ENCODE measurements at places on chromosomes 3 and 15.

DNA sequence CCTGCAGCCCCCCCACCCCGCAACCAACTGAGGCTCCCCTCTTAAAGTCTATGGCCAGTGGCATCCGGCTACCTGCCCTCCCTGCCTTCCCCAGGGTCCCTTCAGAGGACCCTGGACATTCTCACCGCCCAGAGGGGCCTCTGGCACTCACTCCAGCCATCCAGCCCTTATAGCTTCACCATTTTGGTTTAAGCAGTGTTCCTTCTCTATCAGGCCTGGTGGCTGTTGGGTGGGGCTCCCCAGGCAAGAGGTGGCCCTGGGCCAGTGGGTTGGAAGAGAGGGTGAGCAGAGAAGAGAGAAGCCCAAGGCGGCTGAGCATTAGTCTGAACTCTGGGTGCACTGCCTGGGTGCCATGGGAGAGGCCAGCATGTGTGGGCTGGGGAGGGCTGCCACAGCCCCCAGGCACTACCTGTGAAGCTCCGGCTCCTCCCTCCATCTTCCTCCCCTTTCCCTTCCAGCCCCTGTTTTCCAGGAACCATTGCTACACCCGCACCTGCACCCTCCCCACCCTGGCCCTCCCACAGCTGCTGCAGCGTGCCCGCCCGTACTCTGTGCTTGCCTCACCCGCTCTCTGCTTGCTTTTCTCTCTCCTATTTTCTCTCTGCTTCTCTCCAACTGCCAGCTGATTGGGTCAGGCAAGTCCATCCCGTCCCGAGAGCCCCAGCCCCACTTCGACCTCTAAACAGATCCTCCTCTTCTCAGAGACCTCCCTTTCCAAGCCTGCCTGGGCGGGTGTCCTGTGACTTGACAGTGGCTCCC is 168.2 kb downstream of the TBC1D2B start:
- DNase-seq, result no peak

GRCh38 chr15:71142780-71143179 is 27.5 kb downstream of the THSD4 start:
- no peak for DNase-seq

GRCh38 chr15:88603885-88604284 is 17.3 kb upstream of the AEN start:
- DNase-seq, result no peak

- DNase-seq, result no peak
Measured at GRCh38 chr15:67593562-67593961, 51.1 kb downstream of the MAP2K5 start.

DNA sequence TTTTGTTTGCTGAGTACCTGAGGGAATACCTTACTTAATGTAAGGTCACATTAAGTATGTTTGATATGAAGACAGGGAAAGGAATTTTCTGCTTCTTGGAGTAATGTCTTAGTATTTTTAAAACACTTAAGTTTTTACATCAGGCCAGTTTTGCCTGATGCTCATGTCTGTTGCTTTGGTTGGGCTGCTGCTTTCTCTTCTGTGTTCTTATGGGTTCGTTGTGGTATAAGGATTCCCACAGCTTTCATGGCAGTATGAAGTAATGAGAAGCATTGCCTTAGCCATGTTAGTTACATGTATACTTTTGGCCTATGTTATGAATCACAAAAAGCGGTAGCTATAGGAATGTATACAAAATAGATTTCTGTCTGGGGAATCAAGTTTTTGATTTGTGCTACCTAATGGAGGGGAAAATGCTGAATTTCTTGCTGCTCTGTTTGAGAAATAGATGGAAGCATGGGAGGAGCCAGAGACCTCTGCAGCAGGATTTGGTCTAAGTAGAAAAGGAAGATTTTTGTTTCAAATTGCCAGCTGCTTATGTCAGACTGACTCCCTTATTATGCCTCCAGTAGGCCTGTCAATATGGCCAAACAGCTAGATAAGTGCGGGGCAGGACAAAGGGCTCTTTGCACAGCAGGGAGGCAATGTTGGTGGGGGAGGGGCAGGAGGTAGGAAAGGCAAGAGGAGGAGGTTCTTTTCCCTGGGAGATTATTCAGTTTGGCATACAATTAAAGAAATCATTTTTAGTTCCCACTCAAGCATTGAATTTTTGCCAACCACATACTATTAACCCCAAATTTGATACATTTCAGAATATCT is 5.2 kb downstream of the SETD5 start:
- no peak for DNase-seq

DNA sequence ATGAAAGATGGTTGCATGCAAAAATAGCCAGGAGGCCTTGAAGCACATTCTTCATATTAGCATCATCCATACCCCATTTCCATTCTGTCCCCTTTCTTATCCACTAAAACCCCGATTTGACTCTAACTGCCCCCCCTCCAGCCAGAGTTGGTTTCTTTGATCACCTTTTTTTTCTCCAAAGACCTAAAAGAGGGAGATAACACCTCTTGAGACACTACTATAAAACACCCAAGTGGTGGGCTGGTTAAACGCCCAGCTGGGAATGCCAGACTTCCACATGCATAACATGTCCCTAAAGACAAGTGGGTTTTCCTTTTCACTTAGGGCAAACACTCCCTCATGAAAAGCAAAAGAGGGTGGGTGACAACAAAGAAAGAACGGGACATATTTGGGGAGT is 133.9 kb upstream of the WNT5A start:
- no peak for DNase-seq

GRCh38 chr15:90028376-90028944 is 27.3 kb downstream of the ZNF710 start:
- no peak for DNase-seq

DNA sequence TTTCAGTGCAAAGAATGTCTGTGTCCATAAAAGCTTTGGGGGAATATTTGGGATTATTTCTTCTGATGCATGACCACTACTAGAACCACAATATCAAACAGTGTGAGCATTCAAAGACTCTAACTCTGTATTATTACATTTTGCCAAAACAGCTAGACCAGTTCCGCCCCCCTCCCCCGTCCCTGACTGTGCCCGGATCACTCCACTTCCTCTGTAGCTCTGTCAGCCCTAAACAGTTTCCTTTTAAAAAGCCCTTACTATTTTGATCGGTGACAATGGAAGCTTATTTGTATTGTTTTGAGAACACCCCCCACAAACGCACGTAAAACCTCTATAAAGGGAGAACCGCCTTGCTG is 36.6 kb upstream of the EPHB3 start:
- DNase-seq, result no peak

- DNase-seq, result no peak
Measured at GRCh38 chr3:70090322-70090913, 90.9 kb downstream of the SAMMSON start.

GRCh38 chr15:73956743-73957135 is 30.5 kb downstream of the LOXL1 start:
- DNase-seq, result no peak

DNA sequence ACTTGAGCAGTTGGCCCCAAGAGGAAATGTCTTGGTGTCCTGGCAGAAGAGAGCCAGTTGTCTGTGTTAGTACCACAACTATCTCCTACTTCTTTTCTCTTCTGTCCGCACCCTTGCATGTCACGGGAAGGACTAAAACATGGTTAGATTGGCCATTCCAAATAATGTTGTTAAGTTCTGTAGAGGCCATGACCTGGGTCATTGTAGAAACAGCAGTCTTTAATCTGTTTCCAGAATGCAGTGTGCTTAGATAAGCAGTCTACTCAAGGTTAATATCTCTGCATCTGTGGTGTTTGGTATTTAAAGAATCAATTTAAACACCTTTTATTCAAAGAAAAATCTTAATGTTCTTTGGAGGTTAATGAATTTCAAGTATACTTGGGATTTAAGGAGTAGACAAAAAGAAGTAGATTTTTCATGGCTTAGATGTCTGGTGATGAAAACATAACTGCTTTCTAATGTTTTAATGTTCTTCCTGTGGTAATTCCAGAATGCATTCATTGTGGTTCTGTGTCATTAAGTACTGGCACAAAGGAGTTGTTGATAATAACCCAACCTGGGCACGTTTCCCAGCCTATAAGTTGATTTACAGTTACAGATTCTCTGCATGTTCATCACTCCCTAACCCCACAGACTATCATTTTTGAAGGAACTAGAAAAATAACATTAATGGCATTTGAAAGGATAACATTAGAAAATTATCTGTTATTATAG is 58.9 kb downstream of the TMEM108 start:
- DNase-seq, result no peak

DNA sequence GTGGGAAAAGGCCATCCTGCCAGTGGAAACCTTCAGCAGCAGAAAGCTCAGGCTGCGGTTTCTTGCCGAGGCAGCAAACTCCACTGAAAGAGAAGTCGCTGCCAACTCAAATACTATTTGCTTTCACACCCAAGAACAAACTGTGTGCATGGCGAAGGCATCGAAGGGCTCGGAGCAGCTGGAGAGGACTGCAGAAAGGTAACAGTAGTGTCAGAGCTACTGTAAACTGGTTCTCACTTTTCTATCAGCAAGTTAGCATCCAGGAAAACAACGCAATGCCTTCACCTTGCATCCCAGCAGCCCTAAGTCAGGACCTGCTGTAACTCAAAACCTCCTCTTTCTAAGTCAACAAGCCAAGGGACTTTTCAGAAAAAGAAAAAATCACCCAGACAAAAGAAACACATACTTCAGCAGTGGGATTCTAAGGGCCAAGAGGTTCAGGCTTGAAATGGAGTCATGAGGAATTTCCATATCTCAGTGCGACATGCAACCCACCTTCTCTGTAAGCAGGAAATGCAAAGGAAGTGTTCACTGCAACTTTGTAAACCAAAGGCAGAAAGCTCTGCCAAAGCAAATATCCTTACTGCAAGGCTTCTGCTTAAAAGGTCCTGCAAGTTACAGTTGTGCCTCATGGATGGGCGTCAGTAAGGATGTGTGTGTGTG is 193.5 kb downstream of the FOXP1 start:
- DNase-seq, result no peak

DNA sequence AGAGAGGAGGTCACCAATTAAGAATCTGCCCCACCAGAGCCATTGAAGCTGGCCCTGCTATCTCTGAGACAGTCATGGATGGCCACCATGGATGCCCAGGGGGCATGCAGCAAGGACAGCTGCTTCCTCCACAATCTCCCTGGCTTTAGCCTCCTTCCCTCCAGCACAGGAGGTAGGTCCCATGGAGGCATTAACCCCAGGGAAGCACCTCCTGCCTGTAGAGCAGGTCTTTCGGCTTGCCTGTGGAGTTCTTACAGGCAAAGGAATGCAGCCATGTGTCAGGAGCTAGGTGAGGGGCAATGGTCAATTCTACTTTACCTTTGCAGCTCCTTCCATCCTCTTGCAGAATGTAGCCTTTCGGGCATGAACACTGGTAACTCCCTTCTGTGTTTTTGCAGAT is 93.8 kb downstream of the DUT start:
- DNase-seq, result no peak

DNA sequence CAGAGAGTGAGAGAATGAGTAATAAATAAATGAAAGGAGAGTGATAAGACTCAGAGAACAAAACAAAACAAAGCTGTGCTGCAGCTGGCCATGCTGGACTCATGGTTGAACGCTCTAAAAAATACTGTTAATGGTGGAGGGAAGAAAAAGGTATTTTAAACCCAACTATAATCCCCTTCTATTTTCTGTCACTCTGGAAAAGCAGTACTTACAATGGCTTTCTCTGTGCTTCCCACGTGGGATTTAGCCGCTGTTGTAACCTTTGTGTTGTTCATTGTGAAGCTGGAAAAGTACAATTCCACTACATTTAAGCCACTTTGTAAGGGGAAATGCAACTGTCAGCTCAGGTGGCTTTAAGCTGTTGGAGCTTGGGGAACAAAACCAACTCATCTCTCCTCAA is 917.7 kb downstream of the IGSF11 start:
- DNase-seq, result no peak

DNA sequence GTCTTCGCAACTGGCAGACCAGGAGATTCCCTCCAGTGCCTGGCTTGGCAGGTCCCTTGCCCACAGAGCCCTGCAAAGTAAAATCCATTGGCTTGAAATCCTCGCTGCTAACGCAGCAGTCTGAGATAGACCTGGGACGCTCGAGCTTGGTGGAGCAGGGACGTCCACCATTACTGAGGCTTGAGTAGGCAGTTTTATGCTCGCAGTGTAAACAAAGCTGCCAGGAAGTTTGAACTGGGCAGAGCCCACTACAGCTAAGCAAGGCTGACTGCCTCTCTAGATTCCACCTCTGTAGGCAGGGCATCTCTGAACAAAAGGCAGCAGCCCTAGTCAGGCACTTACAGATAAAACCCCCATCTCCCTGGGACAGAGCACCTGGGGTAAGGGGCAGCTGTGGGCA is 205.0 kb upstream of the MME start:
- no peak for DNase-seq

- no peak for DNase-seq
Measured at GRCh38 chr3:154728285-154728684, 298.3 kb upstream of the GPR149 start.

- no peak for DNase-seq
Measured at GRCh38 chr3:127289706-127290575, 2.1 kb upstream of the PRR20G start.

- DNase-seq, result no peak
Measured at GRCh38 chr3:139109271-139109670, 64.6 kb upstream of the PRR23C start.

- no peak for DNase-seq
Measured at GRCh38 chr3:171776411-171776810, 33.9 kb downstream of the PLD1 start.

DNA sequence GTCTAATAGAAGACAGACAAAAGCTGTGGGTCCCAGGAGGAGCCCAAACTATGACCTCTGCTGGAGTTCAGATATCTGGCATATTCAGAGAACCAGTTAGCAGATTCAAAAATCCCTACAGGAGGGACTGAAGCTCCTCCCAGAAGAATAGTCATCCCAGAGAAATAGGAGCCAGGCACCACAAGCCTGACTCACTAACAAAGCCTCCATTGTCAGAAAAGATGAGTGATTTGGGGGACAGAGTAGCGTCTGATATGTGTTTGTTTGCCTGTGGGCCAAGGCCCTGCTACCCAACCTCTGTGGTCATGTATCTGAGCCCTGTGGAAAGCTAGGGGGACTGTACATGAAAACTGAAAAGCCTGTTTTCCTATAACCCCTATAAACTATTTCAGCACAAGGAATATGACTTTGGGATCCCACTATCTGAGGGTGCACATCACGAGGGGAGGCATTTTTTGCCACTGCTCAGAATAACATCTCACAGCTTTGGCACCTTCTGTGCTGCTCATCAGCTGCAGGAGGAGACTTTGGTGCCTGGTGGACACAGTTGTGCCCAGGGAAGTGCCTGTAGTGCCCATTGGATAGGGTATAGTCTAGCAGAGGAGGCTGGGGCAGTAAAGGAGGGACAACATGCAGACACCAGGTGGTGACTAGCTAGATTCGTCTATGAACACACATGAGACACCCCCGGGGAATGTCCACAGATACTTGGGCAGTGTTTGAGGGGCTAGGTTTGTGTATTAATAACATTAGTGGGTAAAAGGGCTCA is 9.7 kb upstream of the LARP6 start:
- DNase-seq, result no peak

GRCh38 chr3:138373087-138373735 is 24.8 kb downstream of the MRAS start:
- DNase-seq, result no peak
